ENCODE measurements at places on chromosomes 1 and 21. TPM values are rescaled to one million over a fixed set of nuclear protein-coding genes. Genes with fewer than 3 reads are reported as not detected.

Gene SDC3
- total RNA-seq, result 0.55 TPM

Gene OR2T2
- total RNA-seq, result not detected

Gene C1QC
- 1.7 TPM for total RNA-seq

Gene FCGR3A
- 1.9 TPM for total RNA-seq

Gene UTS2
- 1.6 TPM for total RNA-seq

Gene PADI3
- not detected for total RNA-seq

Gene HSD3B2
- not detected for total RNA-seq

Gene KCNJ15
- total RNA-seq, result not detected

Gene CLDN14
- not detected for total RNA-seq

Gene PADI1
- total RNA-seq, result not detected

Gene DAB1
- total RNA-seq, result 0.72 TPM

Gene ACBD6
- 45.7 TPM for total RNA-seq

Gene TESK2
- total RNA-seq, result 5.8 TPM

Gene TMCO4
- 16.7 TPM for total RNA-seq

Gene LSS
- total RNA-seq, result 57.6 TPM
